Spleen (tissue), 13 donors: ENCODE measurements at places on chromosomes 5 and 9. TPM values are rescaled to one million over a fixed set of nuclear protein-coding genes. Genes with fewer than 3 reads are reported as not detected.

- H3K27ac ChIP-seq = no peak overlapping the region
- no peaks in the 10 kb centered on the region for H3K27me3 ChIP-seq
- no peak overlapping the region for H3K4me3 ChIP-seq
- no peaks in the 10 kb centered on the region for H3K4me1 ChIP-seq
Observed at GRCh38 chr5:125978015-125978414, 445.2 kb upstream of the GRAMD2B start.

- peak; percentile 84 for DNase-seq
- H3K4me3 ChIP-seq = no peak overlapping the region
- no peaks in the 10 kb centered on the region for H3K36me3 ChIP-seq
- no peaks in the 10 kb centered on the region for H3K4me1 ChIP-seq
- H3K27me3 ChIP-seq = no peaks in the 10 kb centered on the region
Observed at GRCh38 chr5:181133610-181134231, 2.8 kb upstream of the OR2V1 start.

GRCh38 chr5:74992791-74993190, 59.6 kb downstream of the GCNT4 start:
- no peak overlapping the region for H3K27ac ChIP-seq
- no peaks in the 10 kb centered on the region for H3K4me1 ChIP-seq
- H3K36me3 ChIP-seq = no peaks in the 10 kb centered on the region
- no peak for DNase-seq

- no peaks in the 10 kb centered on the region for H3K27me3 ChIP-seq
- no peak overlapping the region for H3K4me3 ChIP-seq
- DNase-seq = no peak
- no peak overlapping the region for H3K27ac ChIP-seq
- no peaks in the 10 kb centered on the region for H3K36me3 ChIP-seq
- H3K4me1 ChIP-seq = no peaks in the 10 kb centered on the region
Observed at GRCh38 chr5:163773226-163773625, 267.8 kb downstream of the MAT2B start.

GRCh38 chr9:85432599-85432998, 309.2 kb downstream of the AGTPBP1 start:
- H3K4me1 ChIP-seq = no peaks in the 10 kb centered on the region
- H3K4me3 ChIP-seq = no peak overlapping the region
- no peaks in the 10 kb centered on the region for H3K36me3 ChIP-seq
- no peak for DNase-seq
- H3K27ac ChIP-seq = no peak overlapping the region

- DNase-seq = no peak
- no peak overlapping the region for H3K4me3 ChIP-seq
- H3K27me3 ChIP-seq = no peaks in the 10 kb centered on the region
- peaks cover 39% of the 10 kb centered on the region for H3K4me1 ChIP-seq
- no peaks in the 10 kb centered on the region for H3K36me3 ChIP-seq
Observed at GRCh38 chr9:37564916-37565315, 11.3 kb downstream of the FBXO10 start.

DNA sequence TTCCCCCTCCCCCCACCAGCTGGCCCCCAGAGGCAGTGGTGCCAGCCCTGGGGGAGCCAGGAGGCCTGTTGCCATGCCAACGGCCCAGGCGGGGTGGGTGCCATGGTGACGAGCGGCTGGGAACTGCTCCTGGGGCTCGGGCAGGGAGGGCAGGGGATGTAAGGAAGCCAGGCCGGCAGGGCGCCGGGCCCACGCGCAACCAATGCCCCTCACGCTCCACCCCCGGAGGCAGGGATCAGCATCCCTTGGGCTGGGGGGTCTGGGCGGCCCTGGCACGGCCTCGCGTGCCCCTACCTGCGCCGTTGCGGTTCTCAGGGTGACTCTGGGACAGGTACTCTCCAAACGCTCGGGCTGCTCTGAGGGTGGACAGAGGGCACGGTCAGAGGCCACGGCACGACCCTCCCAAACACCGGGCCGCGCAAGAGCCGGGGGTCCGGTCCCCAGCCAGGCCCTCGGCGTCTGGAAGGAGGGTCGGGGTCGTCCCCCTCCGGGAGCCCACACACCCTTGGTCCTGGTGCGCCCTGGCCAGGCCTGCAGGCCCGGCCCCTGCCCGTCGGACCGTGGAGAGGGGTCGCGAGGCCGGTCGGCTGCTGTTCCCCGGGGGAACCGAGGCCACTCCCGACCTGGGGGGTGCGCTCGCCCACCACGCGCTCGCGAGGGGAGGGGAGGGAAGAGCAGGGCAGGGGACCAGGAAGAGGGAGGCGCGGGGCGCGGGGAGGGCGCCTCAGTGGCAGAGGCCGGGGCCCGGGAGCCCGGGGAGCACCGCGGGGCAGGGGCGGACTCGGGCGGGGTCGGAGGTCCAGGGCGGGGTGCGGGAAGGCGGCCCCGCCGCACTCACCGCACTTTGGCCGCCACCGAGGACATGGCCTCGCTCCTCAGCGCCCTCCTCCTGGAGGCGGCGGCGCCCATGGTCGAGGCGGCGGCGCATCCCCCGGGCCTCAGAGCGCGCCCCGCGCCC, 661 bp downstream of the NSMF start:
- H3K4me1 ChIP-seq = peaks cover 66% of the 10 kb centered on the region
- H3K27me3 ChIP-seq = peaks cover 5% of the 10 kb centered on the region
- peak overlapping the region; percentile 77 for H3K27ac ChIP-seq
- peak; percentile 82 for DNase-seq

TMEM203 gene
- total RNA-seq = 28.4 TPM

DND1 gene
- 1.8 TPM for total RNA-seq

DAB2IP gene
- 48.5 TPM for total RNA-seq

- no peaks in the 10 kb centered on the region for H3K36me3 ChIP-seq
- peaks cover 59% of the 10 kb centered on the region for H3K4me1 ChIP-seq
- no peak overlapping the region for H3K4me3 ChIP-seq
- H3K27me3 ChIP-seq = no peaks in the 10 kb centered on the region
Observed at GRCh38 chr9:91161465-91162300, 200.0 kb downstream of the AUH start.

DNA sequence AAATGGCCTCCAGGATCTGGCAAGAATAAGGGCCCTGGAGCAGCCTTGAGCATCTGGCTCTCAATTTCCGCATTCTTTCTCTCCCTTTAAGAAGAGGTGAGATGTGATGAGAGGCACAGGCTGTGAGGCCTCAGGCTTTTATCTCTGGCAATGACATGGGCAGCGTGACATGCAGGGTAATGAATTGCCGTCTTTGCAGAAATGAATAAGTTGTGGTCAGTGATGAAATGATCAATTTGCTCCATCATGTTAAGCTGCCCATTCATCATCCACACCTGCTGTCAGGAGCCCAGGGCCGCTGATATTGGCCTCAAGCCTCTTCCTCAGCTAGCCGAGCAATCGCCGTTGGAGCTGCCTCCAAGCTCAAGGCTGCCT, 265.3 kb downstream of the TRIM32 start:
- H3K4me1 ChIP-seq = peaks cover 9% of the 10 kb centered on the region
- H3K27ac ChIP-seq = no peak overlapping the region
- no peak overlapping the region for H3K4me3 ChIP-seq
- H3K36me3 ChIP-seq = no peaks in the 10 kb centered on the region
- no peaks in the 10 kb centered on the region for H3K27me3 ChIP-seq
- no peak for DNase-seq

GLRX gene
- 111 TPM for total RNA-seq

DNA sequence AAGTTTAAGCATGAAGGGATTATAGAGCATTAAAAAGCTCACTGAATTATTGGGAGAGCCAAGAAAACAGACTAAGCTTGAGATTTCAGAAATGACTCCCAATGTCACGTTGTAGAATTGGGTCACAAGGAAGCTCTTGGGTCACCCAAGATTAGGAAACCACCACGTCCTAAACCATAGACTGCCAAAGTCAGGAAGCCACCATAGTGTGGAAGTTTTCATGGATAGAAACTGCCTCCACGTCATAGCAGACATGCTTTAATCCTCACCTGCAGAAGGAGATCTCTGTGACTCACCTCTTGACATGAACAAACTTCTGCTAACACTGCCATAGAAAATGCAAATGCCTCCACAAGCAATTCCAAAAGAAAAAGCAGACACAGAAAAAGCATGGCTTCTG, 106.3 kb downstream of the SLC1A3 start:
- no peak for DNase-seq
- H3K36me3 ChIP-seq = no peaks in the 10 kb centered on the region
- H3K27me3 ChIP-seq = no peaks in the 10 kb centered on the region
- H3K27ac ChIP-seq = no peak overlapping the region

ZNF608 gene
- 10.9 TPM for total RNA-seq

GRCh38 chr5:14457476-14457875, 124.1 kb upstream of the OTULINL start:
- H3K36me3 ChIP-seq = peaks cover 19% of the 10 kb centered on the region
- H3K27me3 ChIP-seq = no peaks in the 10 kb centered on the region
- peaks cover 19% of the 10 kb centered on the region for H3K4me1 ChIP-seq
- H3K27ac ChIP-seq = no peak overlapping the region
- H3K4me3 ChIP-seq = no peak overlapping the region

DNA sequence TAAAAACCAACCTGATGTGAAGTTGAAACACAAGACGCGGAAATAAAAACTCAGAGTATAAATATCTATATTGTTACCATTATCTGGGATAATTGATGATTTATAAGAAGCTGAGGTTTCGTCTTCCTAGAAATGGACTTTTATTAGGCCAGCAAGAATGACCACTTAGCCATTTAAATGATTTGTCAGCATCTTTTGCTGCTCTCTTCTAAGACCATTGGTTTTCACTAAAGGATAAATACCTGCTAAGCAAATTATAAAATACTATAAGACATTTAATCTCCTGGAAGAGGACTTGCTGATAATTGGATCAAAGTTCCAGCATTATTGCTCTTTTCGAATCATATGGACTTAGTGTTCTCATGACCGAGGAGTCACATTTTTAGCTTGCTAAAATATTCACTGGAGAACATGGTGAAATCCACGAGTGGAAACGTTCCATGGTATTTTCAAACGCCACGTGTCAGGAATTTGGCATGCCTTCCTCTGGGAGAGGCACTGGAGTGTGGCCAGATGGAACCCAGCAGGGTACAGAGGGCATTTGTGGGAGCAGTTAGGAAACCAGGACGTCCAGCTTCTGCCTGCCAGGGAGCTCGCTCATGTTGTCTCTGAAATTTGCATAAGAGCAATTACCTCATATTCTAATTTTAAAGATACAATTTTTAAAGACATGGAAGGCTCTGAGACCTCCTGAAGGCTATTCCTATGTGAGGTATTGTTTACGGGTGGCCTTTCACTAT, 43.1 kb downstream of the TNFAIP8 start:
- peak overlapping the region; percentile 45 for H3K27ac ChIP-seq
- no peak for DNase-seq
- peaks cover 53% of the 10 kb centered on the region for H3K4me1 ChIP-seq
- no peaks in the 10 kb centered on the region for H3K36me3 ChIP-seq
- no peaks in the 10 kb centered on the region for H3K27me3 ChIP-seq

FAM53C gene
- total RNA-seq = 28.8 TPM

- H3K4me1 ChIP-seq = peaks cover 9% of the 10 kb centered on the region
- no peaks in the 10 kb centered on the region for H3K27me3 ChIP-seq
- H3K36me3 ChIP-seq = no peaks in the 10 kb centered on the region
- no peak for DNase-seq
- no peak overlapping the region for H3K27ac ChIP-seq
Observed at GRCh38 chr5:64814073-64814472, 45.3 kb downstream of the CWC27 start.

DNA sequence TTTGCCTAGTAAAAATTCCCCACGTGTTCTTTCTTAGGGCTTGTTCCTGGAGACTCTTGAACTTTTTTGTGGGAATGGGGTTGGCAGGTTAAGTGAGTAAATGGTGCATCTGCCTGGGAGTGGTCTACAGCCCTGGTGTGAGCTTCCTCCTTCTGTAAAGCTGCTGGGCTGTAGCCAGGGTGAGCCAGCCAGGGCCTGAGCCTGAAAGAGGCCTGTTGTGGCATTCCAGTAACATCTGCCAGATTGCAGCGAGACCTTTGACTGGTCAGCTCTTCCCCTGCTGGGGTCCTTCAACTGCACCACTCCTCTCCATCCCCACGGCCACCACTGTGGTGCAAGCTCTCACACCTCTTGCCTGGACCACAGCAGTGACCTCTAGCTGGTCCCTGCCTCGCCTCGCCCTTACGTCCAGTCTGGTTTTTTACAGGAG, 47.5 kb downstream of the SLC22A5 start:
- peak; percentile 77 for DNase-seq
- peak overlapping the region; percentile 58 for H3K27ac ChIP-seq
- no peaks in the 10 kb centered on the region for H3K36me3 ChIP-seq
- no peak overlapping the region for H3K4me3 ChIP-seq
- H3K27me3 ChIP-seq = no peaks in the 10 kb centered on the region

DNA sequence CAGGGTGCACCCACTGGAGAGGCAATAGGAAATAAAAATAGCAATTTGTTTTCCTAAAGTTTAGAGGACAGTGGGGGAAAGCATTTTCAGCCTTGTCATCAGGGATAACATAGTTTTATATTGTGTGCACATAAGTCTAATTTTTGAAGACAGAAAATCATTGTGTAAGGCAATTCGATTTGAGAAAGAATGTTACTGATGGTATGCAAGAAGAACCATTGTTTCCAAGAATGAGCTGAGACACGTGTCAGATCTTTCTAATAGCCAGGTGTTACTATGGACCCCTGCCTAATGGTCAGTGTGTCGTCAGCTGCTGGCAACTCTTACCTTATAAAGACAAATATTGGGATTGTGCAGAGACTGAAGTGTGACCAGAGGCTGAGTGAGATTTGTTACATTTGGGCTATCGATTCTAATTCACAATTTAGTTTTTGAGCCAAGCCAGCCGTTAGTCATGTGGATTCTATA, 67.1 kb upstream of the PPP2R2B start:
- no peaks in the 10 kb centered on the region for H3K27me3 ChIP-seq
- H3K4me1 ChIP-seq = no peaks in the 10 kb centered on the region
- no peak for DNase-seq
- no peak overlapping the region for H3K4me3 ChIP-seq
- no peak overlapping the region for H3K27ac ChIP-seq
- no peaks in the 10 kb centered on the region for H3K36me3 ChIP-seq

DNA sequence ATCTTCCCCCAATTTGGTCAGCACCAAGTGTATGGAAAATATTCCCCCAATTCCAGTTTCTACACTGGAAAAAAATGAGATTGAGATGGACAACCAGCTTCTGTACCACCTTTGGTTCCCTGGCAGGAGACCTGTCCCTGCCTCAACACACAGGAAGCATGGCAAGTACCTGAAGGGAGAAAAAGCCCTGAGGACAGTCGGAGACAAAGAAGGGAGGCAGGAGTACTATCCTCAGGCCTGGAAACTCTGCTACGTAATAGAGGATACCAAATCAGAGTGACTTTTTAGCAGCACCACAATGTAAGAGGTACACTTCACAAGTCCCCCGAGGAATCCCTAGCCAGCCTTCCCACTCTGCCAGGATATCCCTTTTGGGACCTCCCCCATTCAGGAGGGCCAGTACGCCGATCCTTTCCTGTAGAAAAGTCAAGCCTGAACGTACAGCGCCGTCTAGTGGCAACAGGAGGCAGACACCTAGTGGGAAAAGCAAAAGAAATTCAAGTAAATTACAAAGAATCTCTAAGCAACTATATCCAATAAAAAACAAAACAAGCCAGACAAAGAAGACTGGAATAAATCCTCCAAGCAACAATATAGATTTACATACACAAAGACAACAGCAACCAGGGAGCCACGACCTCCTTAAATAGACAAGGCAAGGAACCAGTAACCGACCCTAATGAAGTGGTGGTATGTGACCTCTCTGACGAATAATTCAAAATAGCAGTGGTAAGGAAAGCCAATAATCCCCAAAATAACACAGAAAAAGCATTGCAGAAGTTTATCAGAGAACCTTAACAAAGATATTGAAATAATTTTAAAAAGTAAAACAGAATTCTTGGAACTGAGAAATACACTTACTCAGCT, 63.3 kb upstream of the SLCO6A1 start:
- no peaks in the 10 kb centered on the region for H3K36me3 ChIP-seq
- no peaks in the 10 kb centered on the region for H3K4me1 ChIP-seq
- H3K27me3 ChIP-seq = no peaks in the 10 kb centered on the region
- H3K4me3 ChIP-seq = no peak overlapping the region
- DNase-seq = no peak
- no peak overlapping the region for H3K27ac ChIP-seq

ANKRD31 gene
- 0.29 TPM for total RNA-seq
